ENCODE measurements at places on chromosomes 1 and 21. TPM values are rescaled to one million over a fixed set of nuclear protein-coding genes. Genes with fewer than 3 reads are reported as not detected.
A peak's percentile ranks its signal among the peaks of the same experiment; 100 is the strongest.

- peak; percentile 97 for ATAC-seq
These were observed 15.5 kb downstream of the PI4KB start for GRCh38 chr1:151311589-151312331.

DNA sequence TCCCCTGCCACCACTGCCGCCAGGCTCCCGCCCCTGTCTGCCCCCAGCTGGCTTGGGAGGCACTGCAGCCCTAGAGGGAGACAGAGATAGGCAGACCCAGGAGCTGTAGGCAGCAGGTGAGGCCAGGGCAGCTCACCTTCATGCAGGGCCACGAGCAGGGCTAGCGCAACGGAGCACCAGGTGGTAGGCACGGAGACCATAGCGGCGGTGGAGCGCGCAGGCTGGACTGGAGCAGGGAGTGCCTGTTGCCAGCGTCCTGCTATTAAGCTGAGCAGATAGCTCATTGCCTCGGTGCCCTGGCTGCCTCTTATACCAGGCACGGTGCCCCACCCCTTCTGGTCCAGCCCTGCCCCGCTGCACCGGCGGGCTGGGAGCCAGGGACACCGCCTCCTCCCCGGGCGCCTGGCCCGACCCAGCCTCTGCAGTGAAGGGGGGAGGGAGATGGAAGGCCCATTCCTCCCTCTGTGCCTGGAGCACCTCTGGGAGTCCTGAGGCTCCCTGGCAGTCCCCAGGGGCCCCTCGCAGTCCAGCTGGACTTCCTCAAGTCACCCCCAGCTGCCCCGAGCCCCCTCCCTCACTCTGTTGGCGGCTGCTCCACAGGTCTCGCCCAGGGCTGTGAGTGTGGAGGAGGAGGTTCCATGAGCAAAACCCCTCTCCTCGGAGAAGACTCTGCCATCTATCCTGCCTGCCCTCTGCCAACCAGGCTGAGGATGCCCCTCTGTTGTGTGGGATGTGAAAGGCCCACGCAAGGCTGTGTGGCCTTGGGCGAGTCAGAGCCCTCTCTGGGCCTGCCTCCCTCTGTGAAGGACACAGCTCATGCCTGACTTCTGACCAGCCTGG, at the start of gene EDN2:
TSS of gene EDN2 (minus strand) at position 282 of the 840 bp plus-strand sequence. CDS start at position 200, 82 bp downstream.
- peak; percentile 47 for ATAC-seq

- ATAC-seq, result peak; percentile 41
These were observed 594.7 kb upstream of the CAMK1G start for GRCh38 chr1:208988811-208989222.

GRCh38 chr1:200336901-200337391, 72.9 kb downstream of the ZNF281 start:
- no peak for ATAC-seq

GRCh38 chr1:87278825-87279535, 49.7 kb upstream of the LMO4 start:
- ATAC-seq, result peak; percentile 78

- ATAC-seq, result no peak
These were observed 2.5 kb upstream of the BCL10 start for GRCh38 chr1:85278853-85279314.

DNA sequence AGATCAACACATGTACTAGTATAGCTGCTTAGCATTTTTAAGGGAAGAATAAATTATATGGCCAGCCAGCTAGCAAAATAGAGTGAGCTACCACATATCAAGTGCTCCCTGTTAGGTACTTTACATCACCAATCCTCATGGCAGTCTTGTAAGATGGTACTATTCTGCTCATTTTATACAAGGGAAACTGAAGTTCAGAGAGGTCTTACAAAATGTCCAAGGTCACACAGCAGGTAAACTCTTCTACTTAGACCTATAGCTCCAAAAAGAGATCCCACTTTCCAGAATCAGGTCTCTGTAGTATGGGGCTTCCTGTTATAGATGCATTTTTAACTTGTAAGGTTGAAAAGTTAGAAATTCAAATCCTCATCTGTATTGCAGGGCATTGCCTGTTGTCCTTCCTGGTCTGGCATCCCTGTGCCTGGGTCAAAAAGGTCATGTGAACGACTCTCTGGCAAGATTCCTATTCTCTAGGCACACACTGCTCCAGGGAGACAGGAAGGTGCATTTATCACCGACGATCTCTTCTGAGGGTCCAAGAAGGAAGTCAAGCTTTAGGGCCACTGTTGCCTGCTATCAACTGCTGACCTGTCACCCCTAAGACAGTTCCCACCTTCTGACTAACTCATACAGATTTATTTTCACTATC, 41.1 kb downstream of the TRIT1 start:
- ATAC-seq, result no peak

- ATAC-seq, result no peak
These were observed 161.7 kb downstream of the SIPA1L2 start for GRCh38 chr1:232468249-232468648.

DNA sequence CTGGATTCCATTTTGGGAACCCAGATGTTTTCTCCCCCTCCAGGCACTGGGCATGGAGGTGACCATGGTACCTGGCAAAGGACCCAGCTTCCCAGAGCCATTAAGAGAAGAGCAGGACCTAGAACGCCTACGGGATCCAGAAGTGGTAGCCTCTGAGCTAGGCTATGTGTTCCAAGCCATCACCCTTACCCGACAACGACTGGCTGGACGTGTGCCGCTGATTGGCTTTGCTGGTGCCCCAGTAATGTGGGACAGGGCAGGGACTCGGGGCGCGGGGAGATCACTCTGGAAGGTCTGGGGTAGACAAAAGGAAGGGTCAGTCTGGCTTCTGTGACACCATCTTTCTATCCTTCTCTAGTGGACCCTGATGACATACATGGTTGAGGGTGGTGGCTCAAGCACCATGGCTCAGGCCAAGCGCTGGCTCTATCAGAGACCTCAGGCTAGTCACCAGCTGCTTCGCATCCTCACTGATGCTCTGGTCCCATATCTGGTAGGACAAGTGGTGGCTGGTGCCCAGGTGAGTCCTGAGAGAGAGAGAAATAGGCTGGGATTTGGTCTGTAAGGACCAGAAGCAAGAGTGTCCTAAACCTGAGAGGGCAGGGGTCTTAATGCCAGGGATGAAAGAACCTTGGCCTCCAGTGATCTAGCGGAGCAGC, 1.6 kb downstream of the UROD start:
- no peak for ATAC-seq

DNA sequence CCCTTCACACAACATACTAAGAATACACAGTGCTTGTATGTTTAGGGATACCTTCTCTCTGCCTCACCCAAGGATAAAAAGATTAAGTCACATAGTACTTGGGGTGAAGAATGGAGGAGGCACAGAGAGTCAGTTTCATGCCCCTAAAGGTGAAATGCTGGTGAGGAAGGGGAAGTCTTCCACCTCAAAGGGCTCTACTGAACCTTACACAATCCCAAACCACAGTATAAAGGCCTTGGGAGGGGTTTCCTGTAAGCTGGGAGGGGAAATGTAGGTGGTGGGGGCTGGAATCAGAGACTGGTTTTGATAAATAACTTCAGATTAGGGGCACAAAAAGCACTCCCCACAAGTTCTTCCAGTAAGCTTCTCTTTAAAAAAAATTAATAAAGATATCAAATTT, 3.5 kb downstream of the MINDY1 start:
- no peak for ATAC-seq

DNA sequence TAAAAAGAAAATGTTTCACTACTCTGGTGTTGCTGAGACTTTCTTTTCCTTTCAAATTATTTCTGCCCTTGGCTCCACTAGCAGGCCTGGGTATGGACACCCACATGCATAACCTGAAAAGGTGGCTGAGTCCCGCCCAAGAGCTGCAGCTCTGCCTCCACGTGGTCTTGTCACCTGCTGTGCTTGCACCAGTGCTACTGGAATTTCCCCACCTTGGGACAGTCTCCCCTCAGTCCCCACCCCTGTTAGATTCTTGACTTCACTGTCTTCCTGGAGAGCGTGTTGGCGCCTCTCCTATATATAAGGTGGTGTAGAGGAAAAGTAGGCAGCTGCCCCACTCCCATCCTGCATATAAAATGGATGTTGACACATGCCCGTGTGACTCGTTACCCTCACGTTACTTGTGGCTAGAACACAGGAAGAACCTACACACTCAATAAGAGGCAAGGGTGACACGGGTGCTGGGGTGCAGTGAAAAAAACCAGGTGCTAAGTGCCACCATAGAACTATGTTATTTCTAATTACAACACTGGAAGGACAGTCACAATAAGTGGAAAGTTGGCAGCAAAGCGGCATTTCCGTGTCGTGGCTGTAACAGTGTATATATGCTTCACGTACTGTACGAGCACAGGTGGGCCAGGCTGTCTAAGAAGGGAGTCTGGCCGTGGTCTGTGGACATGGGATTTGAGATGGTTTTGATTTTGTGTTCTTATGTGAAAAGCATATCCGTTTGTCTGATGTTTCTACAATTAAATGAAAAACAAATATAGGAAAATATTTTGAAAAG, 61.0 kb downstream of the POFUT2 start:
- no peak for ATAC-seq

DNA sequence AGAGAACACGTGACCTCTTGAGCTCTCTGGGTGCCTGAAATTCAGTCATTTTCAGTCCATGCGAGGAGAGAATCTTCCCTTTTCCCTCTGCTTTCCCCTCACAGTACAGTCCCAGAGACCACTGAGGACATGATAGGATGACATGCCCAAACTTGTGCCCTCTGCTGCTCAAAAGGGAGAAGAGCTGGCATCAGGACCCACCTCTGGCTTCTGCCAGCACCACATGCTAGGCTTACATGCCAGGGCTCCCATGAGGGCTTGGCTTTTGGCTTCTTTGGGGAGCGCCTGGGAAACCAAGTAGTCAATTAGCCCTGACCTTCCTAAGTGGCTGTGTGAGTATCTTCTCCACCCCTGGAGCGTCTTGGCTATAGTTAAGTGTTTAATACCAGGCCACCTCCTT, 13.8 kb upstream of the KCNQ4 start:
- no peak for ATAC-seq

GRCh38 chr21:45259206-45259840, 28.4 kb downstream of the POFUT2 start:
- ATAC-seq, result no peak

DNA sequence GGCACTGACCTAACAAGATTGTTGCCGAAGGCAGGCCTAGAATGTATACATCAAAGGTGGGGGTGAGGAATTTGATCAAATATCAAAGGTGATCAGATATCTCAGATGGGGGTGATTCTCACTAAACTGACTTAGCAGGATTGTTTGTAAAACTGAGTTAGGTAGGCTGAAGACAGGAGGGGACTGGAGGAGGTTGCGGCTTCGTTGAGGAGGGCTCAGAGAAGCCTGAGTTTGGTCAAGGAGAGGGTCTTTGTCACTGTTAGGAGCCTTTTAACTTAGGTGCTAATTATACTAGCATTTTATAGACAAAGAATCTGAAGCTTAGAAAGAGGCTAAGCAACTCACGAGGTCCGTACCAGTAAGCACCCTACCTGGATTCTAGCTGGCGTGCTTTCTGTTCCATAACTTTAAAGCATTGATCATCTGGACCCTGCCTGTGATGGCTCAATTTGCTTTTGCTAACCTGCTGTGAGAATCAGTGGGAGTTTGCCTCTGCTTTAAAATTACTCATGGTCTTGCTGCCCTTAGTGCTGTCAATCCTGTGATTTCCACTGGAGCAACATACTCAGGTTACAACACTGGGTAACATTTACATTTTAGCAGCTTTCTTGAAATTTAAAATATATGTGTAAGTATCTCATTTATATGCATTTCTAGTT, 49.8 kb downstream of the ITSN1 start:
- ATAC-seq, result no peak

- ATAC-seq, result no peak
These were observed 55.8 kb upstream of the RC3H1 start for GRCh38 chr1:174077749-174078490.

GRCh38 chr1:227764019-227764391, 28.8 kb downstream of the SNAP47 start:
- ATAC-seq, result no peak

- no peak for ATAC-seq
These were observed 42.0 kb upstream of the PADI2 start for GRCh38 chr1:17161137-17161740.

GRCh38 chr1:42680921-42681683, 1.1 kb upstream of the YBX1 start:
- no peak for ATAC-seq

DNA sequence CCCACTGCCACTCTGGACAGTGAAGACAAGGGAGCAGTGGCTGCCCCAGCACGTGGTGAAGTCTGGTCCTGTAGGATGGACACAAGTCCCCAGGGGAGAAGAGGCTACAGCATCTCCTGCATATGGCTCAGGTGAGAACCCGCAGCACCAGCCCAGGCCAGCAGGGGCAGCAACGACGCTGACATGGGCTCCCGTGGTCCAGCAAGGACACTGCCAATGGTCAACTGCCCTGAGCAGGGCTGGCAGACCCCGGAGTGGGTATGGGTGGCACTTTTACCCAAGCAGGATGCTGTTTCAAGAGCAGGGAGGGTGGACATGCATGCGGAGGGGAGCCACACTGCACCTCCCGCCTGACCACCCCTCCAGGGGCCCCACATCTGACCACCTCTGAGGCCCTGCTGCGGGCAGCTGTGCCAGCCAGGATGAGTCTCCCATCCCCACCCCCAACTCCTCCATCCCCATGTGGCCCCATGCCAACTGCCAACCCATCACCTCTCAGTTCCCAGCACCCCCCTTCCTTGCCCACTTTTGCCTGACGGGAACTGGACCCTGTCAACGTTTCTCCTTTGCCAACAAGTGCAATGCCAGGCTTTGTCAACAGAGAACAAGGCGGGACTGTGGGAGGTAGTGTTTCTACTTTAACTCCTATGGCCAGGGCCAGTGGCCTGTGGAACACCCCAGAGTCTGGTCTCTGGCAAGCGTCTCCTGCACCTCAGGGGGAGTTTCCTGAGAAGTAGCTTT, 8.6 kb downstream of the MORN1 start:
- ATAC-seq, result no peak

DNA sequence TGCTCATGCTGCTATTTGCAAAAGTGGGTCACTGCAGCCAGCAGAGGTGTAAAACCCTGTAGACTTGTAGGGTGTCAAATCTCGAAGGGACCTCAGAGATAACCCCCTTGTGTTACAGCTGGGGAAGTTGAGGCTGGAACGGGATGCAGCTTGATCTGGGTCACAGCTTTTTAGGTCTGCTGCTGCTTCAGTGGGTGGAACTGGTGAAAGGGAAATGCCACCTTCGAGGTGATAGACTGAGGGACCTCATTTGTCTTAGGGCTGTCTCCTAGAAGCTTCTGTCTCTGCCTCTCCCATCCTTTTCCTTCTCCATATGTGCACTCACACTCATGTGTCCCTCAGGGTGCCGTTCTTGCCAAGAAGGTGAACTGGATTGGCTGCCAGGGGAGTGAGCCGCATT, 35.4 kb downstream of the QSOX1 start:
- no peak for ATAC-seq

GRCh38 chr1:59532102-59532501, 235.2 kb downstream of the FGGY start:
- no peak for ATAC-seq

TTC3 gene
- 126 TPM for total RNA-seq

HCRTR1 gene
- 0.23 TPM for total RNA-seq

REN gene
- not detected for total RNA-seq

ADAMTS1 gene
- total RNA-seq, result 68.5 TPM

C1orf116 gene
- 0.19 TPM for total RNA-seq

RBM11 gene
- 1.5 TPM for total RNA-seq

FTCD gene
- not detected for total RNA-seq

KLHL20 gene
- total RNA-seq, result 22.0 TPM

C1orf141 gene
- total RNA-seq, result not detected

SLAMF7 gene
- 3.5 TPM for total RNA-seq

PDC gene
- total RNA-seq, result not detected

Measured in gastroesophageal sphincter (tissue), 4 donors.